ENCODE measurements at places on chromosomes 1 and 21.
A peak's percentile ranks its signal among the peaks of the same experiment; 100 is the strongest.

DNA sequence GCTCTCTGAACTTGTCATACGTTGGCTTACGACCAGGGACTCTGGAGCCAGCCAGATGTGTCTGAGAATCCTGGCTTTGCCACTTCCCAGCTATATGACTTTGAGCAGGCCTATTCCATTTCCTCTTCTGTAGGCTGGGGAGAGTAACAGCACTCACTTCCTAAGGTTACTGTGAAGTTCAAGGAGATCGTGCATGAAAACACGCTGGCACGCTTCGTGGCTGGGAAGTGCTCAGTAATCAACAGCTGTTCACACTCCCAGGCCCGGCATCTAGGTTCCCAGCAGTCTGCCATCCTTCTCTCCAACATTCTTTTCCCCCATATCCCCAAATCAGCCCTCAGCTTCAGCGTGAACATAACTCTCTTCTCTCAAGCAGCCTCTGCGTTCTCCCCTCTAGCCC is 2.0 kb downstream of the ASCL5 start:
- DNase-seq: peak; percentile 13

DNA sequence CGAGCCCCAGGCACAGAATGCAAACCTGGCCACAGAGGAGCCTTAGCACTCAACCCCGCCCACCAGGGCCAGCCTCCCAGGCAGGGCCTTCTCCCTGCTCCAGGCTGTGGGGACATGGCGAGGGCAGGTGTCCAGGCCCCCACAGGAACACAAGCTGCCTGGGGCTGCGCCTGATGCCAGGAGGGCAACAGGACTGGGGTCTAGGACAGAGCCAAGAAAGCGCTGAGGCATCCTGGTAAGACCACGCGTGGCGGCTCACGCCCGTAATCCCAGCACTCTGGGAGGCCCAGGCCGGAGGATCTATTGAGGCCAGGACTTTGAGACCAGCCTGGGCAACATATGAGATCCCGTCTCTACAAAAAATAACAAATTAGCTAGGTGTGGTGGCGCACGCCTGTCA is 59.1 kb downstream of the MEGF6 start:
- DNase-seq: no peak

GRCh38 chr1:4584449-4584848 is 70.0 kb upstream of the AJAP1 start:
- no peak for DNase-seq

GRCh38 chr1:59976194-59977074 is 49.9 kb upstream of the CYP2J2 start:
- peak; percentile 68 for DNase-seq

DNA sequence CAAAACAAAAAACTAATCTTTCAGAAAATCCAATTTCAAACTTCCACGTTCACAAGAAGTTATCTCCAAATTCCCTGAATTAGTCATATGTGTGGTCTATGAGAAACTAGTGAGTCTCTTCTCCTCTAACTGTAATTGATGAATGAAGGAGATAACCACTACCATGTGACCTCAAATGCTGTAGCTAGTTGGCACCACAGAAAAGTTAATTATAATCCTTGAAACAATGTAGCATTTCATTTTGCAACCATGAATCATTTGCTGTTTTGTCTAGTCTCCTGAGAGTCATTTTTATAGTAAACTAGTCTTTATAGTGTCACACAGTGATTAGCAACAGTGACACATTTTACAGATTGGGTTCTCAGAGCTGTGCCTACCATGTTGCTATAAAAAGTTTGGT is 287.5 kb downstream of the LRRIQ3 start:
- no peak for DNase-seq

- DNase-seq: peak; percentile 51
Observed at GRCh38 chr1:27648602-27649305, 13.8 kb upstream of the FGR start.

GRCh38 chr1:28046716-28047115 is 41.7 kb downstream of the EYA3 start:
- DNase-seq: no peak

- no peak for DNase-seq
Observed at GRCh38 chr1:39675220-39675619, 3.3 kb upstream of the NT5C1A start.

Measured in cardiac muscle cell (in vitro differentiated cells and primary cell).